Stimulated activated CD8-positive, alpha-beta memory T cell treated with anti-CD3 and anti-CD28 coated beads, Interleukin-2, amount 100 ng/mL, for 48 hours (primary cell): ENCODE measurements at places on chromosomes 16 and 17.

DNA sequence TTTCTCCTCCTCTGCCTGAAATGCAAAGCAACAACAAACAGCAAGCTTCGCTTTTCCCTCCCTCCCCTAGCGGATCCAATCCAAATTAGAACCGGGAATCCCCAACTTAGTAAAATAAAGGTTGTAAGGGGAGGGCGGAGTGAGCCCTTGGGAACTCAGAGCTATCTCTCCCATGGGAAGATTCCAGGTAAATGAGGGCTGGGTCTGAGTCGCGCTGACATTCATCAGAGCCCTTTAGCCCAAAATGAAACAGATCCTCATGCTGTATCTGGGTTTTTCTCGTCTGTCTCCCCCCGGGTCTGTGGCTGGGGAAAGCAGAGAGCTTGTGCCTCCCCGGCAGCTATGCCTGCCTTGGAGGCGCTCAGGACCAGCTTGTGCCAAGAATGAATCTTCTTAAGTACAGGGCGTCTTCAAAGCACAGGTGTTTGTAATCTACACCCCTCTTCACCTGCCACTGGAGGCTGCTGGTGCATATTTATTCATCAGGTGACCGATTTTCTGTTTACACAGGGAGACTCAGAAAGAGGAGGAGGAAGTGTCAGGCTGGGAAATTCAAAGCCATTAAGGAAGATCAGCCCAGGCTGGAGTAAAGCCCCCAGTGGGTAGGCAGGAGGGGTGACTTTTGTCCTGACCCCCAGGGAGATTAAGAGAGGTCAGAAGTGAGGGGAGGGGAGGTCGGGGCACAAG, 55.0 kb upstream of the GSE1 start:
- DNase-seq, result no peak

- no peak for DNase-seq
Observed at GRCh38 chr16:49696414-49697101, 159.4 kb downstream of the ZNF423 start.

DNA sequence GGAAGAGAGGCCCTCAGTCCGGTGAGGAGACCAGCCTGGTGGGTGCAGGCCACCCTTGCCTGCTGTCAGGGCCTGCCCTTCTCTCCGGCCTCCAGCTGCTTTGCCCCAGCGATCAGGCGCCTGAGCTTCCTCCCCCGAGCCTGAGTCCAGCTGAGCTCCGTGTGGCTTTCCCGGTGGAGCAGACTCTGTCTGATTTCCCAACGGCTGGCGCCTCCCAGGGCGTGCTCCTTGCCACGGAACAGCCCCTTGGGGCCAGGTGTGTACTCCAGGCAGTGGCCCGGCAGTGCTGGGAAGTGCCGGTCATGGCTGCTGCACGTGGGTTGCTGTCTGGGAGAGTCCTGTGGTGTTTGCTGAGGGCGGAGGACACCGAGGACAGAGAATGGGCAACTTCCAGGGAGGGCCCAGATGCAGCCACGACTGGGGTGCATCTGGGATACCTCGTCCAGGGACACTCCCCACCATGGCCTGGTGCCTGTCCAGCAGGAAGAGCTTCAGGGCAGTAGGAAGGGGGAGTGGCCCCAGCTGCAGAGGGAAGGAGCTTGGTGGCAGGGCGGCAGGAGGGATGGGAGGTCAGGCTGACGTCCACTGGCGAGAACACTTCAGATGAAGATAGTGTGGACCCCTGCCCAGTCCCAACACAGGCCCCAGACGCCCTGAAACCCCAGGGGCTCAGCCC, 22.5 kb downstream of the METRNL start:
- DNase-seq, result no peak

DNA sequence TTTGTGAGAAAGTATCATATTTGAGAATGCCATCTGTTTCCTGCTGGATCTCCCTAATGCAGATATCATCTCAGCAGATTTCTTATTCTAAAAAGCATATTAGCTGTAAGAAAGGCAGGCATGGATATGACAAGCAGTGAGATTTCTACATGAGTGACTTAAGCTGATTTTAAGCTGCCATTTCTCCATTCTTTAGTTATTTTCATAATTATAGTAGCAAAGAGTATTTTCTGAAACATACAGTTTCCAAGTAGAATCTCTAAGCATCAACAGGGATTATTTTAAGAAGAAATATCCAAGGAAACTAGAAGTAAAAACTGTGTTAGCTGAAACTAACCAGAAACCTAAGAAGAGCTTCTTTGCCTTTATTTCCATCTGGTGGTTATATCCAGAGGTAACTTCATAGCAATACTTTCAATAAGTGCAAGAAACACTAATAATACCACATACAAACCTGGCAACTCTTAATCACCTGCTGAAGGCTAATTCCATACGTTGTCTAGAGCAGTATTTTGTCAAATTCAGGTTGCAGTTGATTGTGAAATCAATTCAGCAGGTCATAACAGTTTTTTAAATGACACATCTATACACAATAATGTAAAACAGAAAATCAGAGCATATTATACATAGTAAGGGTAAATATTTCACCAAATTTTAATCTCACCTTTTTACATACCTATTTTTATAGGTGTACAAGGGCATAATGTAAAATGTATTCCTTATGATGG, 42.2 kb downstream of the CFDP1 start:
- DNase-seq, result no peak

DNA sequence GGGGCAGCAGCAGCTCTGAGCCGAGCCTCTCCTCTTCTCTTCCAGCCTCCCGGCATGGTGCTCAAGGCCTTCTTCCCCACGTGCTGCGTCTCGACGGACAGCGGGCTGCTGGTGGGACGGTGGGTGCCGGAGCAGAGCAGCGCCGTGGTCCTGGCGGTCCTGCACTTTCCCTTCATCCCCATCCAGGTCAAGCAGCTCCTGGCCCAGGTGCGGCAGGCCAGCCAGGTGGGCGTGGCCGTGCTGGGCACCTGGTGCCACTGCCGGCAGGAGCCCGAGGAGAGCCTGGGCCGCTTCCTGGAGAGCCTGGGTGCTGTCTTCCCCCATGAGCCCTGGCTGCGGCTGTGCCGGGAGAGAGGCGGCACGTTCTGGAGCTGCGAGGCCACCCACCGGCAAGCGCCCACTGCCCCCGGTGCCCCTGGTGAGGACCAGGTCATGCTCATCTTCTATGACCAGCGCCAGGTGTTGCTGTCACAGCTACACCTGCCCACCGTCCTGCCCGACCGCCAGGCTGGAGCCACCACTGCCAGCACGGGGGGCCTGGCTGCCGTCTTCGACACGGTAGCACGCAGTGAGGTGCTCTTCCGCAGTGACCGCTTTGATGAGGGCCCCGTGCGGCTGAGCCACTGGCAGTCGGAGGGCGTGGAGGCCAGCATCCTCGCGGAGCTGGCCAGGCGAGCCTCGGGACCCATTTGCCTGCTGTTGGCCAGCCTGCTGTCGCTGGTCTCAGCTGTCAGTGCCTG, 4.4 kb downstream of the PIGQ start:
- DNase-seq, result no peak

- no peak for DNase-seq
Observed at GRCh38 chr17:79325709-79326430, 251.2 kb downstream of the ENGASE start.

GRCh38 chr16:8257561-8257960, 332.8 kb downstream of the TMEM114 start:
- DNase-seq, result no peak

DNA sequence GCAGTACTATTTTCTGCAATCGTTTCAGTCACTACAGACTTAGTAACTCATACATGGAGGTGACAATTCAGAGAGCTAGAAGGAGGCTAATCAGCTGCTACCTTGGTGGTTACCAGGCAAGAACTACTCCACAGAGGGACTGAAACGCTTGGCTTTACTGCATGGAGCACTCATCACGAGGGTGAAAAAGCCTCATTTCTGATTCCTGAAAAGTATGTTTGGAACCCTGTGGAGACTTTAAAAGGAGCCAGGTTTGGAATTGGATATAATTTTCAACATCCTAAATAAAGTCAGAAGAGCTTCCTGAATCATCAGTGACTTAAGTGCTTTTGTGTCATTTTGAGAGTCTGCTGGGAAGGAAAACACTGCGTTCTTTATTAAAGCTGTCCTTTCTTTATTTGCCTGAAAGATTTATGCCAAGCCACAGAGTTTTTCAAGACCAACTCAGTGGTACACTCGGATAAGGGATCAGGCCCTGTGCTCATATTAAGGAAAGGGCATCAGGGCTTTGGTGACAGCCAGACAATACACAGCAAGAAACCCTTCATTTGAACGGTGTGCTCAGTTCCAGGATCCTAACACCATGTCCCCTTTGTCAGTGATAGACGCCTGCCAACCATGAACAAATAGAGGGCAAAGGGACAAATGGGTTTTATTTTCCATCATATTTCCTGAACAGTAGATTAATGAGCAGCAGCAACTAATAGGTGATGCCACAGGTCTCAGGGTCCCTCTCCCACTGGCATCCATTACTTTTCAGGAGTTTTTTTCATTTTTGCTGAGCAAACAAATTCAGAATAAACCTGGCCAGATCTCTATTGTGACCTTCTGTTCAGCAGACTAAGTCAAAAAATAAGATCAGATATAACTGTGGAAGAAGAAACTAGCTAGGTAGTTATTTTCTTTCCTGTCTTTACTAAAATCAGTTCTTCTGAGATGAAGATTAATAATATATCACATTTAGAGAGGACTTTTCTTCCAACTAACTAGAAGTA, 80.5 kb upstream of the CLEC18B start:
- no peak for DNase-seq

DNA sequence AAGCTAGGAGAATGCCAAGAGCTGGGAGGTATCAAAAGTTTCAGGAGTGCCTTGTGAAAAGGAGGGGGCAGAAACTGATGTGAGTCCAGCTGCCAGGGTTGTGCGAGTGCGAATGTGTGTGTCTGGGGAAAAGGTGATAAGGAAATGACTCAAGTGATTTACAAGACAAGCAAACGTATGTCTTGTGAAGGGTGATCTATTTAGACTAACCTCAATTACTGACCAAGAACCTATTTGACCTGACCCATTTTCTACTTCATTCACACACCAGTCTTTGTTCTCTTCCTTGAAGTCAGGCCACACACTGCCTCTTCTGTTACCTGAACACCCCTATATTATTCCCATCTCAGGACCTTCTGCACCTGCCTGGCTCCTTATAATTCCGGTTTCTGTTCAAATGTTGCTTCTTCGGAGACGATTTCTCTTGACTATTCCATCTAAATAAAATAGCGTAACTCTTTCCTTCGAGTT, 1.0 kb downstream of the GDE1 start:
- no peak for DNase-seq

DNA sequence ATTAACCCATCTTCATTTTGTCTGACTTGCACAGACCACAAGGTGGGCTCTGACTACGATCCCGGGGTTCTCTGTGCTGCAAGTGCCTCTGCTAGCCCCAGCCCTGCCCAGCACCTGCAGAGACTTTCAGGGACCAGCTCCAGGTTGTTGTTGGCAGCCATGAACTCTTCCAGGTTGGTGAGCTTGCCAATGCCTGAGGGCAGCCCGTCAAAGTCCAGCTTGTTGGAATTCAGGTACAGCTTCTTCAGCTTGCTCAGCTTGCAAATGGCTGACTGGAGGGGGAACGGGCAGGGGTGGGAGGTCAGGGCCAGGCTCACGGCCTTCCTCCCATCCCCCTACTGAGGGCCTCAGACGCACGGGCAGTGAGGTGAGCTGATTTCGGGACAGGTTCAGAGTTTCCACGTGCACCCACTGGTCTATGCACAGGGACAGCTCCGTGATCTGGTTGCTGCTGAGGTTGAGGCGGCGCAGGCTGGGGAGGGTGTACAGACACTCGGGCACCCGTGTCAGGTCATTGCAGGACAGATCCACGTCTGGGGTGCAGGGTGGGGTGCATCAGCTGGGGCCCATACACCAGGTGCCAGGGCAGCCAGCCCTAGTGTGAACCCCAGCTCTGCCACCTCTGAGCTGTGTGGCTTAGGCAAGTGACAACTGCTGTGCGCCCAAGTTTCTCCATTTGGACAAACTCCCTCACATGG, 5.2 kb downstream of the FLII start:
- DNase-seq, result no peak

GRCh38 chr16:12891836-12892235, 9.6 kb upstream of the SHISA9 start:
- no peak for DNase-seq

GRCh38 chr16:87953308-87954215, 2.3 kb downstream of the BANP start:
- no peak for DNase-seq

GRCh38 chr16:66462912-66463311, 35.8 kb downstream of the BEAN1 start:
- no peak for DNase-seq

GRCh38 chr16:53629607-53630312, 73.9 kb downstream of the RPGRIP1L start:
- no peak for DNase-seq

DNA sequence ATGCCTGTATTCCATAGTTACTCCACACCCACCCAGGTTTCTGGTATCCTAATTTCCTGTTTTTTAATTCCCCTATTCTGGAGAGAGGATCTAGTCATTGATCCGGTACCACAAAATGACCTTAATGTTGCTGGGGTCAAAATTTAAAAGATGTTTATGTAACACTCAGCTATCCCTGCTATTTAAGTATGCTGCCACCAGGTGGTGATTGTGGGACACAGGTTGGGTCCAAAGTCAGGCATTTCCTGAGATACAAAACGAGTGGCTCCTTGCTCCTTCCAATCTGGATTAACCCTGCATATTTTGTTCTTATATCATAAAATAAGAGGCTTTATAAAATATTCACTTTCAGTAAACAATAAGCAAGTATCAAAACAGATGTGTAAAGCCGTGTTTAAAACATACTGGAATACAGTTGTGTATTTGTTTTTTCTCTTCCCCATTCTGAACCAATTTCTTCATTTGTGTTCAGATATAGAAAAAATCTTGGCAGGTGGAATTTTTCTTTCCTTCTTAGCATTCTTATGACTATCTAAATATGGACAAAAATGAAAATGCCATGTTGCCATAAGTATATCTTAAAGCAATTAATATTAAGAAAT, 16.3 kb downstream of the HS3ST4 start:
- DNase-seq, result no peak

- DNase-seq, result no peak
Observed at GRCh38 chr16:81543571-81543970, 99.0 kb downstream of the CMIP start.

DNA sequence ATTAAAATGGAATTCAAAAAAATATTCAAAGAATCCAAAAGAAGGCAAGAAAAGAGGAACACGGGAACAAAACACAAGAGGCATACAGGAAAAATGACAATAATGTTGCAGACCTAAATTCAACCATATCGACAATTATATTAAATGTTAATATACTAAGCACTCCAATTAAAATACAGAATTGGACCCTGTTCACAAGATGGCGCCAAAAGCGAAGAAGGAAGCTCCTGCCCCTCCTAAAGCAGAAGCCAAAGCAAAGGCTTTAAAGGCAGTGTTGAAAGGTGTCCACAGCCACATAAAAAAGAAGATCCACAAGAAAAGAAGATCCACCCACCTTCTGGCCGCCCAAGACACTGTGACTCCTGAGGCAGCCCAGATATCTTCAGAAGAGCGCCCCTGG, 6.3 kb upstream of the XAF1 start:
- DNase-seq, result no peak
